ENCODE measurements at places on chromosomes 5 and 9.

GRCh38 chr9:116000748-116001329 lies 152.8 kb upstream of the PAPPA start:
- DNase-seq = peak; percentile 70

DNA sequence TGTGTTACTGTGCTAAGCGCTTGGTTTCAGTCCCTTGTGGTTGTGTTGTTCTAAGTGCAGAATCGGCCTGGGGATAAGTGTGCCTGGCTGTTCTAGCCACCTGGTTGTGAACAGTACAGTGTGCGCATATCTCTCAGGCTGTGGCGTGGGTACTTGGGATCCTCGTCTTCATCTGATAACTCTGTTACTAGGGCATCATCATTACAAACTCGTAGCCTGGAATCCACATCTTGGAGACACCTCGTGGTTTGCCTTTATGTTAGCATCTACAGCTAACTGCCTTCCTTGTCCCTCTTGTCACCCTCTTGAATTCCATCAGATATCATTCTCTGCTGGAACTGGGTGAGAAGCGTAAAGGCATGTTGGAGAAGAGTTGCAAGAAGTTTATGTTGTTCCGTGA lies 41.5 kb downstream of the SPTAN1 start:
- DNase-seq = no peak

DNA sequence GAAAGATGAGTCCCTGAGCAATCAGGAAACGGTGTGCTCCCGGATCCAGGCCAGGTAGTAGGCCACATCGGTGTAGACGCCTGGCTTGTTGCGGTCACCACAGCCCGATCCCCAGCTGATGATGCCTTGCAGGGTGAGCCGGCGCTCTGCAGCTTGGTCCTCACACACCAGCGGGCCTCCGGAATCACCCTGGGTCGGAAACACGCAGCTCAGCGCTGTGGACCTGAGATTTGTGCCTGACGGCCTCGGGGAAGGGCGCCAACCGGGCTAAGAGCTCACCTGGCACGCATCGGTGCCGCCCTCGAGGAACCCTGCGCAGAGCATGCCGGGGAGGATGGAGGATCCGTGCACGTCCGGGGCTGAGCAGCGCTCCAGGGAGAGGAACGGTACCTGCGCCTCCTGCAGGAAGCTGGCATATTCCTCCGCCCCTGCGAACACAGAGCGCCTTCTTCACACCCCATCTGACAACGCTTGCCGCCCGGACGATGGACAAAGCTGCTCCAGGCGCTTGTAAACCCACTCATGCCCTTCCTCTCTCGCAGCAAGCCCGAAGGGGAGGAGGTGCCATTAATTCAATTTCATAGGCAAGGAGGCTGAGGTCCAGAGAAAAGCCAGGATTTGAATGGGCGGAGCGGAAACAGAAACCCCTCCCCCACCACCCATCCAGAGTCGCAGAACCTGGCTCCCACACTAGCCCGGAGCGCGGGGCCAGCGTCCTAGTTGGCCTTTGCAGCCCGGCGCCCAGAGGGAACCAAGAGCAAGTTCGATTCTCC lies 2.0 kb upstream of the PFN3 start:
- peak; percentile 95 for DNase-seq

- DNase-seq = no peak
Observed at GRCh38 chr5:69462170-69462569, 30.4 kb upstream of the OCLN start.

DNA sequence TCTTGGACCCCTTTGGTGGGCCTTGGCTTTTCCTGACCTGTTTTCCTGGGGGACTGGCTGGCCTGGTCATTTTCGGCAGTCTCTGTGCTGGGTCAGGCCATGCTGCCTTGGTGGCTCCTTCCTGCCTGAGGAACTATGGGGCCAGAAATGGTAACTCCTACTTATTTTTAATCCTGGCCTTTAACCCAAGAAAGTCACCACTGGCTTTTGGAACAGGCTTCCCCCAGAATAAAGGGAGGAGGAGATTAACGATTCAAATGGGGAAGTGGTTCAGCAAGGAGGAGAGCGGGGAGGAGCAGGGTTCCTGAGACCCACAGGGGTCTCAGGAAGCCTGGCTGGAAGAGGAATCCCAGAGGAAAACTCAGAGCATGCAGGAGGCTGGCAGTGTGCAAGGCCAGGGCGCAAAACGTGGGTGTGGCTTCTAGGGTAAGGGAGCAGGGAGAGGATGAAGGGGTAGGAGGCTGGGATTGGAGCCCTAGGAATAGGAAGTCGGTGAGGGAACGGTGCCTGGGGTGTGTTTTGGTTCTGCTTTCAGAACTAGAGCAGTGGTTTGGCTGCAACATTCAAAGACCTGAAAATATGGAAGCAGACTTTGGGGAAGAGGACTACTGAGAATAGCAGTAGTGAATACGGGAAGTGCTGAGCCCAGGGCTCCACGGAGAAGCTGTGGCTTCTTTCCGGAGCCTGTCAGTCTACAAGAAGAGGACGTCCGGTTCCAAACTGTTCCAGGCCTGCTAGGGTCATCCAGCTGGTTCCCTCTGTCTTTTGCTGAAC lies 271.1 kb upstream of the KLF4 start:
- no peak for DNase-seq

- peak; percentile 91 for DNase-seq
Observed at GRCh38 chr5:1380011-1380817, 35.3 kb upstream of the CLPTM1L start.

- no peak for DNase-seq
Observed at GRCh38 chr9:27440888-27441740, 83.0 kb upstream of the IFNK start.

DNA sequence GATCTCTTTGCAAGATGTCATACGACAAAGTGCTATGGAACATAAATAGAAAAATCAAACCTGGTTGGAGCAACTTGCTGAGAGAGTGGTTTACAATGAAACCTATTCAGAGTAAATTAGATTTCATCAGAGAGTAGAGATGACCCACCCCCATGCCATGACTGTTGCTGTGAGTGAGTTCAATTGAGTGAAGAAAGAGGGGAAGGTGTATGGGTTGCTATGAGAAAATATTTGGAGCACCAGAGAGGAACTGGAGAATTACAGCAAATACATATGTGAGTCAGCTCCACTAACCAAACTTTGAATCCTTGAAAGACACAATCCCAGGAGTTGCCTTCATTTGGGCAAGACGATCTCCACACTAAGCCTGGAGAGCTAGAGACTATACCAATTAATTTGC lies 217.2 kb downstream of the RFX3 start:
- no peak for DNase-seq

DNA sequence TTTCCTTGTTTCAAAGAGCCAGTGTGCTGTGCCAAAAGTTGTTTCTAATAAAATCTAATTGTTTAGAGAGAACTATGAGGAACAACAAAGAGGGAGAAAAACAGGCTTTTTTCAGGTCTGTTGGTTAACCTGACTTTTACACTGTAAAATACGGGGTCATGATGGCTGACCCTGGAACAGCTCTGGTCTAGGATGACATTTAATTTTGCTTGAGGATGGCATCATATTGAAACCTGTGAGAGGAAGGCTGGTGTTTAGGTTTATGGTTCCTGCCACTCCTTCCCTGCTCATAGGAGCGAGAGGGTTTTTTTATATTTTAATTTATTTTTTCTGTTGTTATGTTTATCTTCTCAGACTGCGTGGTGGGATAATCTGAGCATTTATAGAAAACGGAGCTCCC lies 327.6 kb downstream of the KDM4C start:
- no peak for DNase-seq

DNA sequence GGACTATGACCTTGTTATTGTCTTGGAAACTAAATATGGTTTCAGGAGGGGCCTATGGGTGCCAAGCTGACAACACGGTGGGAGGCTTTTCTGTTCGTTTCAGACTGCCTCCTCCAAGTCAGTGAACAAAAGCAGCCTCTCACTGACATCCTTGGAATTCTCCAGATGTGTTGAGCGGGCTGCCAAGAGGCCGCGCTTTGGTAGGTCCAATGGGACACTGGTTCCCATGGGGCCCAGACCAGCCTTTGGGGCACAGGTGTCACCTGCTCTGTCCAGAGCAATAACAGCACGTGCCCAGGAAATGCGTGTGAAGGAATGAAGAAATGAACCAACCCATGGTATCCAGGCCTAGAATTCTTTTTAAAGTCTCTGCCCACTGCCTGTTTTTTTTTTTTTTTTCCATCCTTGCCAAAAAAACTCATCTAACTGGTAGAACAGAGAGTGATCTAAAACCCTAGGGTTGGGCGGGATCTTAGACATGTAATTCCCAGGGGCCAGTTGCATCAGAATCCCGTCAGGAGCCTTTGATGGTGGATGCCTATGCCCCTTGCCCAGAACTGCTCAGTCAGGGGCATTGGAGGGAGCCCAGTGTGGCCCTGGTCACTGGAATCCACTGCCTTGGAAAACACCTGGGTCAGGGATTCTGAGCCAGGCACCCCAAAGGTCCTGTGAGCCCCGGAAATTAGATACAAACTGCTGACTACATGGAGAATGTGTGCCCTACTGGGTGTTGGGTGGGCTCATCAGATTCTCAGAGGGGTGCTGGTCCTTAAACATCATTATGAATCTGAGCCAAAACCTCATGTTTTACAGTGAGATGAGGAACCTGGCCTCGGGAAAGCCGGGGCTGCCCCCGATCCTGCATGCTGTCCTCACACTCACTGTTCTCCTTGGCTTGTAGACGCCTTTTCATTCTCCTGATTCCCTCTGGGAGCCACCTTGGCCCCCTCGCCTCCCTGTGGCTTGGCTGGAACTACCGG lies 60.1 kb downstream of the GTF3C4 start:
- no peak for DNase-seq

DNA sequence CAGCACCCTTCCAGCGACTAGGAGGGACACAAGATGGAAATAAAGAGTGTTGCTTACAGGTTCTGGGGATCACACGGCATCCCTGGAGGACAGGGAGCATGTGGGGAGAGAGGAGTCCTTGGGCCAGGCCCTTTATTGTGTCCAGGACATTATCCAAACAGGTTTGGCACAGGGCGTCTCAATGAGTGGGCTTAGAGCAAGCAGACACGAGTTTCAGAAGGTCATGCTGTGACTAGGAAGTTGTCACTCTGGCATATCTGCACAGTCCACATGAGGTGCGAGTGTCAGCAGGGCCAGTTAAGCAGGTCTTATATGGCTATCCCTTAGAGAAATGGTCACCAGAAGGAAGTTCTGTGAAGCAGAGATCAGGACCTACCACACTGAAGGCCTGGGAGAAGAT lies 174.5 kb upstream of the OTULINL start:
- no peak for DNase-seq

DNA sequence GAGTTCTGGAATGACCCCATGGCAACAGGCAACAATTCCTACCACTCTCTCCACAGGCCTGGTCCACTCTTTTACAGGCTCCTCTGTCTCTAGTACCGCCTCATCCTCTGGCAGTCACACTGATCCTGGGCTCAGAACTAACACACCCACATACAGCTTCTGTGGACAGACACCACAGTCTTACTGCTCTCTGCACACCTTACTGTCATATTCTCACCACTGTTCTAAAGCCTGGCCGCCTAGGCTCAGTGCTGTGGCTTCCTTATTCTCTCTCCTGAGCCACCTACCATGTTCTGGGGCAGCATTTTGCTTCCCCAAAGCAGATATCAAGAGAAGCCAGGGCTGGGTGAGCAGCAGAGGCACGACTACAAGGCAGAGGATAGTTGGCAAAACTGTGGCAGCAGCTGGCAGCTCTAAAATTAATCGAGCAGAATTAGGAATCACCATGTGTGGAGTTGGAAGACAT lies 14.8 kb downstream of the REEP5 start:
- no peak for DNase-seq

DNA sequence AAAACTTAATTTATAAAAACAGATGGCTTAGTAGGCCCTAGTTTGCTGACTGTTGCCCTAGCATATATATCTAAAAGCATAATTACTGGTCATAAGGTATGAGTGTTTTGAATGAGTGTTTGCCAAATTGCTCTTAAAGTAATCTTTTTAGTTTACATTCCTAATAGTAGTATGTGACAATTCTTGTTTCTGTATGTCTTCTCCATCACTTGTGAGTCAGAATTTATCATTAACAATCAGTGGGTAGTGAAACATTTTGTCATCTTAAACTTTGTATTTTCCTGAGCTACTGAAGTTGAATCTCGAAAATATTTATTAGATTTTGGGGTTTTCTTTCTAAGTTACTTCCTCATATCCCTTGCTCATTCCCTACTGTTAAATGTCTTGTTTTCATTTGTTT lies 49.6 kb downstream of the APC start:
- no peak for DNase-seq

All from endodermal cell (in vitro differentiated cells).